ENCODE measurements at places on chromosomes 1 and 21. TPM values are rescaled to one million over a fixed set of nuclear protein-coding genes. Genes with fewer than 3 reads are reported as not detected.

SLC9C2 gene
- total RNA-seq: not detected

GUCA2B gene
- not detected for total RNA-seq

F13B gene
- not detected for total RNA-seq

SEMA4A gene
- 1.8 TPM for total RNA-seq

CFHR5 gene
- not detected for total RNA-seq

LRRC71 gene
- total RNA-seq: not detected

BRDT gene
- not detected for total RNA-seq
